ENCODE measurements at places on chromosomes 6 and 20.

GRCh38 chr6:7418238-7418905, 28.8 kb downstream of the RIOK1 start:
- no peak for DNase-seq

DNA sequence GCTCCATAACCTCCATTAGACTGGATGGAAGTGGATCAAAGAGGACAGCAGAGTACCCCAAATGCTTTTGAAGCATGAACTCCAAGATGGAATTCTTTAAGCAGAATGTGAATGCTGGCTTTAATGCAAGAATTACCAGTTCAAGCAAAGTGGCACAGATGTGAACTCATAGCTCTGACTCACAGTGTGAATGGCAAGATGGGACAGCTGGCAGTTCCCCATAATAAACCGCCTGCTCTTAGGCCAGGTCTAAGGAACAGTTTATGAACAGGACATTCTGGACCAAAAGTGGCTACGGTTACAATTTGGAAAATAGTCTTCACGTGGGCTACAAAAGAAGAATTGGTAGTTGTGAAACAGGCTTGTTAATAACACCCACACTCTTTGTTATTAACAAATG, 76.5 kb downstream of the SPTLC3 start:
- no peak for DNase-seq

GRCh38 chr6:64266351-64266821, 630.8 kb downstream of the PHF3 start:
- no peak for DNase-seq

- no peak for DNase-seq
Measured at GRCh38 chr6:47245745-47246371, 63.8 kb downstream of the TNFRSF21 start.

DNA sequence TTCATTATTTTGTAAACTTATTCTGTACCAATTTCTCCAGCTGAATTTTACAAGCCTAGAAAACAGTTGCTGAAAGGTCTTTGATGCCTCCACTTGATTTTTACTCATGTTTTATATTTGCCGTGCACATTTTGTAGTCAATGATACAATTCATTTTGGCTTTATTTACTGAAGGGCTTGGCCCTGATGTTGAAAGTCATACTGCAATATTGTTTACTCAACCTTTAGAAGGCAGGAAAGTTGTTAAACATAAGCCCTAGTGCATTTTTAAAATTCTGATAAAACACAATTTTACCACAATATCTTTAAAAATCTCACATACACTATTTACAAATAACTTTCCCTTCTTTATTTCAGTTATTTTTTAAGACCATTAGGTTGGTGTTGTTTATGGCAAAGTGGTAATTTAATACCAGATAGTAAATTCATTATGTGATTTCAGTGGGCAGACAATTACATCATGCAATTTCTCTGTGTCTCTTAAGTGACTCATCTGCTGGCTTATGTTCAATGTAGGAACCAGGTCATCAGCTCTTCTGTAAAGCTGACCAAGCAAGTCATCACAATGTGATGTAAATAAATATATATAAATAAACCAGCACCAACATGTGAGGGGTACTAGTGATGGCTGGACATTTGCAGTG, 121.1 kb upstream of the SLC35B3 start:
- DNase-seq = no peak

DNA sequence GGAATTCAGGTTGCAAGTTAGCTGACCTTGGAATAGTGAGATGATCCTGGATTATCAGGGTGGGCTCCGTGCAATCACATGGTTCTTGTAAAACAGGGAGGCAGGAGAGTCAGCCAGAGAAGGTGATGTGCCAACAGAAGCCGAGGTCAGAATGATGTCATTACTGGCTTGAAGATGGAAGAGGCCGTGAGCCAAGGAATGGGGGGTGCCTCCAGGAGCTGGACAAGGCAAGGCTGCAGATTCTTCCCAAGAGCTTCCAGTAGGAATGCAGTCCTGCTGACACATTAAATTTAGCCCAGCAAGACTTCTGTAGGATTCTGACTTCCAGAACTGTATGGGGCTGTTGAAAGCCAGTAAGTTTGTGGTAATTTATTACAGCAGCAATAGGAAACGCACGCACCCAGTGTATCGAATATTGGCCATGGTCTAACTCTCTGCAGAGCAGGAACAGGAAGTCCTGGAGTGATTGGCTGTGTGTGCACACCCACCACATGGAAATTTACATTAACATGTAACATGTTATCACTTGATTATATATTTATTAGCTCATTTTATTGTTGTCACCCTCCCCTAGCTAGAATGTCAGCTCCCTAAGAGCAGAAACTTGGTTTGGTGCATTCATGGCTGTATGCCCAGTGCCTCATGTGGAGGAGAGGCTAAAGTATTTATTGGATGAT, 19.1 kb downstream of the SLC24A3 start:
- DNase-seq = no peak

- DNase-seq = no peak
Measured at GRCh38 chr6:144286503-144287393, 1.6 kb downstream of the UTRN start.

DNA sequence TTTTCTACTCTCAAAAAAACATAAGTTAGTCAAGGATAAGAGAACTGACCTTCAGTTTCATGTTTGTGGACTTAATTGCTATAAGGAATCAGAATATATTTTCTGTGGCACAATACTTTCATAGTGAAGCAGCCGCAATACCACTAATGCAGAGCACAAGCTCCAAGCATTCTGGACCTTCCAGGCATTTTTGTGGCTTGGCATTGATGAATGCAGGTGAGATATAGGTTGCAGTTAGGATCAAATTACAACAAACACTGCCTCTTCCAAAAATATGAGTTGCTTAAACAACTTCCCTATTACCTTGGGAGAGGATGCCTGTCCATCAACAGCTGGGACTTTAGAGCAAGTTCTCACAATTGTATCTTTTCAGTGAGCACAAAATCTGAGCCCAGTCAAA, 162.8 kb upstream of the RSPO3 start:
- no peak for DNase-seq

DNA sequence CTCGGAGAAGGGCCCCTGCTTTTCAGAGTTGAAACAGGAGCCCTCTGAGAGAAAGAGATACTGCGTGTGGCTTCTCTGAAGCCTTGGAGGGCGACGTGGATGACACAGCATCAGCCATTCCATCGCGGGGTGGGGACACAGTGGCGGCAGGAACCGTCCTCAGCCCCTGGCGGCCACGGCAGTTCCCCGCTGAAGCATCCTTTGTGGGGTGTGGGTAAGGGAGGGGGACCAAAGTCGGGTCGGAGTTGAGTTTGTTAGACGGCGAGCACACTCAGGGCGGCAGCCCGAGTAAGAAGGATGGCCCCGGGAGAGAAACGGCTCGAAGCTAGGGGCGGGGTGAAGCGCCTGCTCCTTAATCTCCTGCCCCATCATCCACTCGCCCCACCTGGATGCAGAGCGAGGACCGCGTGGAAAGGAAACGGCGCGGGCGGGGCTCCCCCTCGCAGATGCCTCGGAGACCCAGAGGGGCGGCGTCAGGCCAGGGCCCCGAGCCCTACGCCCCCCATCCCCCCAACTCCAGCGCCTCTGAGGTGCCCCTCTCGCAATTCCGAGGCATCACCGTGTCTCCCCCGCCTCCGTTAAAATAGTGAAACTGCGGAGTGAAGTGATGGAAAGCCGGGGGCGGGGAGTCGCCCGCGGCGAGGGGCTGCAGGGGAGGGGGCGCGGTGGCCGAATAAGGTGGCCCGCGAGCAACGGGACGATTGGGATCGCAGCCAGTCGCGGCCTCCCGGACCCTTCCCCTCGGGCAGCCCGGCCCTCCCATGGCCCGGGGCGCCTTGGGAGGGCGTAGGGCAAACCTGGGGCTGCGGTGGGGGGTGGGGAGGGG, 796 bp upstream of the RREB1 start:
- no peak for DNase-seq

DNA sequence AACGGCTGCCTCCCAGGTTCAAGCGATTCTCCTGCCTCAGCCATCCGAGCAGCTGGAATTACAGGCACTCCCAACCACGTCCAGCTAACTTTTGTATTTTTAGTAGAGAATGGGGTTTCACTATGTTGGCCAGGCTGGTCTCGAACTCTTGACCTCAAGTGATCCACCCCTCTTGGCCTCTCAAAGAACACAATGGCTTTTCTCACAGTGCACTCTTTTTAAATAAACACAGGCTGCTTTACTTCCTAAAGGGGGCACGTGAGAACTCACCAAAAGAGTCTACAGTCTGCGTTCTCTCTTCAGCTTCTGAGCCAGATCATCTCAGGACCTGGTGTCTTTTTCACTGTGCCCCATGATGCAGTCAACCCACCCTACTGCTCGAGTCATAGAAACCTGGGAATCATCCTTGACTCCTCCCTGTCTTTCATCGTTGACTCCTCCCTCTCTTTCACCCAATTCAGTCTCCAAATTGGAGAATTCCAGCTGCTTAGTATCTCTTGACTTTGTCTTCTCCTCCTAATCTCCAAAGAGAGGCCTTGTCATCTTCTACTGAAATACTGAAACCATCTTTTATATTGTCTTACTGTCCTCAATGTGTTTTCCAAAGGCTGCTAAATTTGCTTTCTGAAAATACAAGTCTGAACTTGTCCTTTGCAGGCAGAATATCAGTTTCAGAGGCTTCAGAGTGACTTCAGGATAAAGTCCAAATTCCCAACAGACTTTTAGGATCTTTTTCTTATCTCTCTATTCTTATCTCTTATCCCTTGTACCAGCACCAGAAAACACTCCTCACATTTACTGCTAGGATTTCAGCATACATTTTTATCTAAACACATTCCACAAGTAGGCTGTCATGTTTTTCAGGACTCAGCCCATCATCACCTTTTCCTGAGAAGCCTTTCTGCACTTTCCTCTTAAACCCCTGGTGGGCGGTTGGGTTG, 323.4 kb downstream of the SYNE1 start:
- DNase-seq = no peak

DNA sequence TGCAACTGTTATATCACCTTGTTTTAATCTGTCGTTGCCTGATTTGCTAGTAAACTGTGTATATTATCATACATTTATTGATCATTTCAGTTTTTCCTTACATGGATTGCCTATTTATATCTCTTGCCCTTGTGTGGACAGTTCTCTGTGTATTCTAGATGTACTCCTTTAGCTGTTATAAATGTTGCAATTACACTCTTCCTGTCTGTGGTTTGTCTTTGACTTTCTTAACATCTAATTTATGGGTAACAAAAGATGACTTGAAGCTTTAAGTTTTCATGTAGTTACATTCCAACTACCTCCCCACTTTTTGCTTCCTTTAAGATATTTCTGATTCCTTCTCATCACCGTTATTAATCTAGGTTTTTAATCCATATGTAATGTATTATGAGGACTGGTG, 22.6 kb downstream of the PLCB1 start:
- no peak for DNase-seq

- DNase-seq = no peak
Measured at GRCh38 chr20:20370094-20370575, 2.2 kb downstream of the INSM1 start.

DNA sequence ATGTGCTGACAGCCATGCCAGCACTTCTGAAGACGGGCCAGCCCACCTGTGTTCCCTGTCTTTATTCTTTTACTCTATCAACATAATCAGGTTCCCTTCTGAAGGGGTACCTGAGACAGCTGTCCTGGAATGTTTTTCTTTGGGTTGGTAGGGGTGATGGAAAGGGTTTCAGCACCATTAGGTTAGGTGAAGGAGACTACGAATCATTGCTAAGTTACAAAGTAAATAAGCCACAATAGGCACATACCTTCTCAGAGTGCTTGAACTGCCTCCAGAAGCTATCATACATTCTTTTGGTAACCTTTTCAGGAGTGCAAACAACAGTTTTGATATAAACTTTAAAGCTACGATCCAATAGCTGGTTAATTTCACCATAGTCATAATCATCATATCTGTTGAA, 106.3 kb downstream of the SESN1 start:
- DNase-seq = no peak

DNA sequence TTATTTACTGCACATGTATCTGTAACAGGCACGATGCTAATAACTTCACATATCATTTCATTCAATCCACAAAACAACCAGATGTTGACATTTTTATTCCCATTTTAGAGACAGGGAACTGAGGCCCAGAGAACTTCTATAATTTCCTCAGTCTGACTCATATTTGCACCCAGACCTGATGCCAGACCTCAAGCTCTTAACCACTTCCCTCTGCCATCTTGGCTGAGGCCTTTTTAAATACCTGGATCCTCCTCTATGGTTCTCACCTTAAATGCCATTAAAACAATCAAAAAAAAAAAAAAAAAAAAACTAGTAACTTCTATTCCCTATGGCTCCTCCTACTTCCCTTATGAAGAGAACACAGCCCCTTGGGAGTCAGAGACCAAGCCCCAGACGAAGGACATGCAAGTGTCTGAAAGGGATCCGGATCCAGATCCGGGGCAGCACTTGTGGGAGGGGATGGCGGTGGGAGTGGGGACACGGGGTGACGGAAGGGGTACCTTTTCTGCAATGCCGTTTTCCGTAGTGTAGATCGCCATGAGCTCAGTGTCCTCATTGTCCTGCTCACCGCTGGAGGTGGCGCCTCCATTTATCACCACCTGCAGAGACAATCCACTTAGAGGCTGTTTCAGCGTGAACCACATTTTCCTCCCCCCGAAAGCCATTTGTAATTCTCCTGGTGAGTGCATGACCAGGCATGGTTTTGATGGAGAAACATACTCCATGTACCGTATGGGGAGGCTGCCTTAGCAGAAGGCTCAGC, 88.7 kb downstream of the SLC23A2 start:
- DNase-seq = no peak

DNA sequence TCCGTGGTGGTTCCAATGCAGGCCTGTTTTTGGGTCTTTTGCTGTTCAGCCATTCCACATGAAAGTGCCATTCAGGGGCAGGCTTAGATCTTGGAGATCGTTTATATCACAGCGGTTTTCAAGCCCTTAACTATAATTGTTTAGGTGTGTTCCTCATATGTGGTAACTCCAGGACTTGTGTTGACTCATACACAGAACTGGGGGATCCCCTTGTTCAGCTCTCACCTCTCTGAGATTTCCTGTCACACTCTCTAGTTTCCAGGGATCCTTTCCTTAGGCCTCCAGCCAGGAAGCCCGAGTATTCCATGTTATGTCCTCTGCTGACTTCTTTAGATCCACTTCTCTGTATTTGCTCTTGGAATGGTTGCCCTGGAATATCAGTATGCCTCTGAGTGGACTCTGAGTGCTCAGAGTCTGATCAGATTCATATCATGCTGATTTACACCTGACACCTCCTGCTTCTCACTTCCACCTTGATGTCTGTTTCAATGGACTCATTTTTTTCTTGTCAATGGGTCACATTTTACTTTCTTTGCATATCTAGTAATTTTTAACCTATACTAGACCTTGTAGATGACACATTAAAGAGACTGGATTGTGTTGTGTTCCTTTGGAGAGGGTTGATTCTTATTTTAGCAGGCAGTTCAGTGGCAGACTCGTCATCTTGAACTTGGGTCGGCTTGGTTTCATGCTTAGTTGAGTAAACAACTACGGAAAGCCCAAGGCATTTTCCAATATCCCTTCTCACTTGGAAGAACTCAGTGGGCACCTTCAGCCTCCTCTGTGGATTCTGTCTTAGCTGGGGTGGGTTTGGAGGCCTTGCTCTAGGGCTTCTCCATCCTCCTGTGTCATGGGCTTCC, 13.1 kb downstream of the NTSR1 start:
- no peak for DNase-seq

- no peak for DNase-seq
Measured at GRCh38 chr6:170004585-170005210, 253.3 kb downstream of the ERMARD start.

GRCh38 chr6:125004198-125004597, 42.0 kb downstream of the RNF217 start:
- no peak for DNase-seq
